Stomach (tissue), 19 donors: ENCODE measurements at places on chromosomes 2 and 18. TPM values are rescaled to one million over a fixed set of nuclear protein-coding genes. Genes with fewer than 3 reads are reported as not detected.

Gene NEU2
- total RNA-seq, result not detected

Gene TTC27
- 22.2 TPM for total RNA-seq

Gene TXNDC2
- total RNA-seq, result 0.18 TPM

DNA sequence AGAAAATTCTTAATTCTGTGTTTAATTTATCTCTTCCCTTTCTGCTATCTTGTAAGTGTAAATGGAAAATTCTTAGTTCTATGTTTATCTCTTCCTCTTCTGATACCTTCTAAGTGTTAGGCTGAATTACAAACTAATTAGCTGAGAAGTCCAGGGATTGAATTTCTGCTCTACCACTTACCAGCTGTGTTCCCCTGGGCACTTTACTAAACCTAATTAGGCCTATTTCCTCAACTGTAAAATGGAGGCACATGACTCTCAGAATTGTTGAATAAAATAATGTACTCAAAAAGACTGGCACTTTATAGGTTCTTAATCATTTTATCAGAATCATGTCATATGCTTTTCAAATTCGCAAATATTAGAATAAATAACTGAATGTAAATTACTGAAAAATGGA, 146.3 kb downstream of the MAP2 start:
- H3K4me1 ChIP-seq, result no peaks in the 10 kb centered on the region
- no peaks in the 10 kb centered on the region for H3K27me3 ChIP-seq
- H3K27ac ChIP-seq, result no peak overlapping the region

DNA sequence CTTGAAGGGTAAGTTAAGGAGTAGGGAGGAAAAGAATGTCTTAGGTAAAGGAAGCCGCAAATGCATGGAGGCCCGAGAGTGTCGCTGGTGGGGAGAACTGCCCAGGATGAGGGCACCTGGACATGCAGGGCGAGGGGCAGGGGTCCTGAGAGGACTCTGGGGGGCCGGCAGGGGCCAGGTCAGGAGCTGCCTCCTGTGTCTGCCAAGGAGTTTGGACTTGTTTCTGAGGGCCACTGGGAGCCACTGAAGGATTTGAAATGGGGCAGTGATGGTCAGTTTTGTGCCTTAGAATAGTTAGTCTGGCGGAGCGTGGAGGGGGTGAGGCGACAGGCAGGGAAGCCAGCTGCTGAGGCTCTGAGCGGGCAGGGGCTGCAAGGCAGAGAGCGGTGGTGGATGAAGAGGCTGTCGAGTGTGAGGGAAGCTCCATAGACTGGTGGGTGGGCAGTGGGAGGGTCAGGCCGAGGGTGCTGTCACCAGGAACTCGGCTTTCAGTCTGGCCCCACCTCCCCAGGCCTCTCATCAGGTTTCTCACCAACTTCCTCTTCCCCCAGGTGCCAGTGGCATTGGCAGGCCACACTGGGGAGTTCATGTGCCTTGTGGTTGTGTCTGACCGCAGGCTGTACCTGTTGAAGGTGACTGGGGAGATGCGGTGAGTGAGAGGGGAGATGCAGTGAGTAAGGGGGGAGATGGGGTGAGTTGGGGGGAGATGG, 14.7 kb upstream of the SLC4A3 start:
- H3K4me3 ChIP-seq, result no peak overlapping the region
- peak; percentile 34 for DNase-seq
- no peak overlapping the region for H3K27ac ChIP-seq
- H3K27me3 ChIP-seq, result no peaks in the 10 kb centered on the region
- peaks cover 46% of the 10 kb centered on the region for H3K36me3 ChIP-seq

- no peaks in the 10 kb centered on the region for H3K27me3 ChIP-seq
- no peak overlapping the region for H3K27ac ChIP-seq
- no peak for DNase-seq
- no peaks in the 10 kb centered on the region for H3K36me3 ChIP-seq
- H3K4me3 ChIP-seq, result no peak overlapping the region
These were observed 305.4 kb downstream of the AFF3 start for GRCh38 chr2:99836690-99837605.

GRCh38 chr2:147860009-147860408, 15.2 kb downstream of the ACVR2A start:
- no peak overlapping the region for H3K4me3 ChIP-seq
- no peak for DNase-seq
- H3K36me3 ChIP-seq, result no peaks in the 10 kb centered on the region

- H3K4me1 ChIP-seq, result peaks cover 22% of the 10 kb centered on the region
These were observed 493 bp downstream of the UCN start for GRCh38 chr2:27307545-27308358.

GRCh38 chr2:113877711-113878598, 11.9 kb upstream of the ACTR3 start:
- no peaks in the 10 kb centered on the region for H3K36me3 ChIP-seq
- H3K27me3 ChIP-seq, result no peaks in the 10 kb centered on the region
- no peak overlapping the region for H3K4me3 ChIP-seq
- peak overlapping the region; percentile 69 for H3K27ac ChIP-seq

DNA sequence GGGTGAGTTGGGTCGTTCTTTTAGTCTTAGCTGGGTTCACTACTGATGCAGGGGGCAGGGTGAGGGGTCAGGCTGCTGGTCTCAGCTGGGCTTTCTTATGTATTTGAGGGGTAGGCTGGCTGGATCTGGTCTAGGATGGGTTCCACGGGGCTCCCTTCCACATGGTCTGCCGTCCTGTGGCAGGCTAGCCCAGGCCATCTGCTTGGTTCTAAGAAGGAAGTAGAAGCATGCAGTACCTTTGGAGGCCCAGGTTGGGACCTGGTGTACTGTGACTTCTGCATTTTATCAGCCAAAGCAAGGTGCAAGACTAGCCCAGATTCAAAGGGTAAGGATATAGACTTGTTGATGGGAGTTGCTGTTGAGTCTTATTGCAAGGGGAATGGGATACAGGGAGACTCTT, 35.5 kb upstream of the MGAT5 start:
- H3K36me3 ChIP-seq, result no peaks in the 10 kb centered on the region
- H3K4me3 ChIP-seq, result no peak overlapping the region
- H3K4me1 ChIP-seq, result peaks cover 51% of the 10 kb centered on the region
- H3K27me3 ChIP-seq, result no peaks in the 10 kb centered on the region

DNA sequence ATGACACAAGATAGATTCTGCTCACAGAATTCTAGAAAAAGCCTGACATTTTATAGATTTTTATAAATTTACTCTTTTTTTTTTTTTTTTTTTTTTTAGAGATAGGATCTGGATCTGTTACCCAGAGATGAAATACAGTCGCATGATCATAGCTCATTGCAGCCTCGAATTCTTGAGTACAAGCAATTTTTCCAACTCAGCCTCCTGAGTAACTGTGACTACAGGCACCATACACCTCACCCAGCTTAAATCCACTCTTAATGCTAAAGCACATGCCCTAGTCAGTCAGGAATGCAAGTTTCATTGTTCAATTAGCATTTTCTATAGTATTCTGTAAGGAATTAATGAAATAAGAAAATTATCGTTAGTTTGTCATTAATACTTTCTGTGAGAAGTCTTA, 32.1 kb upstream of the WDR75 start:
- H3K4me3 ChIP-seq, result no peak overlapping the region

GRCh38 chr18:72697706-72698105, 153.6 kb upstream of the CBLN2 start:
- no peak for DNase-seq
- H3K36me3 ChIP-seq, result no peaks in the 10 kb centered on the region
- no peak overlapping the region for H3K27ac ChIP-seq
- no peak overlapping the region for H3K4me3 ChIP-seq
- H3K27me3 ChIP-seq, result no peaks in the 10 kb centered on the region

DNA sequence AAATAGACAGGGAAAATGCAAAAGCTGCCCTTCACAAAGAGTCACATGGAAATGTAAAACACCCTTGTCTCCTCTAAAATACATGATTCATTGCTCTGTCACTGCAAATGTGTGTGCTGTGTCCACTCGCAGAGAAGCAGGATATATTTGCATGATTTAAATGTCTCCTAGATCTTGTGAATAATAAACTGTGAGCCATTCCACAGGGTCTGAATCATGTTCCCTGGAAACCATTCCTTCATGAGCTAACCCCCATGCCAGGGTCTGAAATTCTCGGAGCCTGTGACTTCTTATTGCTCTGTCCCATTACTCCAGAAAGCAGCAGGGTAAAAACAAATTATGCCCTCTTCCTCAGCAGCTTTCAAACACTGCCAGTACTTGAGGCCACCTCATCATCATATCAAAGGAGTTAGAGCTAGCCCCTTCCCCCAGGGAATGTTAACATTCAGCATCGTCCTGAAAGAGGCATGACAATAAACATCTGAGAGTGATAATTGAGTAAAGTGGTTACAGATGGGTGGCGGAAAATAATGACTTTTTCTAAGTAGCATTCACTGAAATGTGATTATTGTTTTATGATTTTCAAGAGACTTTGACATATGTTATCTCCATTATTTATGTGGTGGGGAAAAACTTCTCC, 11.7 kb upstream of the CNGA3 start:
- no peak for DNase-seq
- H3K4me3 ChIP-seq, result no peak overlapping the region
- H3K36me3 ChIP-seq, result no peaks in the 10 kb centered on the region
- H3K27me3 ChIP-seq, result no peaks in the 10 kb centered on the region

DNA sequence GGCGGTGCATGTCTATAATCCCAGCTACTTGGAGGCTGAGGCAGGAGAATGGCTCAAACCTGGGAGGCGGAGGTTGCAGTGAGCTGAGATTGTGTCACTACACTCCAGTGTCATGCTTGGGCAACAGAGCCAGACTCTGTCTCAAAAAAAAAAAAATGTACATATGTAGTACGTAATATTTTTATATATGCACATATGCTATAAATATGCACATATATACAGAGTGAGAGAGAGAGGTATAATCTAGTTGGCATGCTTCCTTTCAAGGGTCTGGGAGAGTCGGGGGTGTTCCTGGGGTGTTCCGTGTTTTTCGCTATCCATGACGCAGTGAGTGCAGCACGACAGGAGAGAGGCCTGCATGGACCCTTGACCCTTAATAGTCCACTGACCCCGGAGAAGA, 83.5 kb downstream of the AOX1 start:
- H3K27ac ChIP-seq, result no peak overlapping the region
- H3K4me3 ChIP-seq, result no peak overlapping the region
- no peaks in the 10 kb centered on the region for H3K36me3 ChIP-seq
- no peak for DNase-seq
- no peaks in the 10 kb centered on the region for H3K27me3 ChIP-seq

- DNase-seq, result no peak
- no peak overlapping the region for H3K27ac ChIP-seq
- no peaks in the 10 kb centered on the region for H3K4me1 ChIP-seq
- peaks cover 97% of the 10 kb centered on the region for H3K36me3 ChIP-seq
- H3K4me3 ChIP-seq, result no peak overlapping the region
These were observed 31.2 kb upstream of the CDKL4 start for GRCh38 chr2:39275016-39275415.

DNA sequence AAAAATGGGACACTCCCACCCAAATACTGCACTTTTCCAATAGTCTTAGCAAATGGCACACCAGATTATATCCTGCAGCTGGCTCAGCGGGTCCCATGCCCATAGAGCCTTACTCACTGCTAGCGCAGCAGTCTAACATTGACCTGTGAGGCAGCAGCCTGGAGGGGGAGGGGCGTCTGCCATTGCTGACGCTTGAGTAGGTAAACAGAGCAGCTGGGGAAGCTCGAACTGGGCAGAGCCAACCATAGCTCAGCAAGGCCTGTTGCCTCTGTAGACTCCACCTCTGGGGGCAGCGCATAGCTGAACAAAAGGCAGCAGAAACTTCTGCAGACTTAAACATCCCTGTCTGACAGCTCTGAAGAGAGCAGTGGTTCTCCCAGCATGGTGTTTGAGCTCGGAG, 110.4 kb downstream of the CTIF start:
- no peaks in the 10 kb centered on the region for H3K36me3 ChIP-seq
- H3K4me1 ChIP-seq, result no peaks in the 10 kb centered on the region
- H3K27me3 ChIP-seq, result no peaks in the 10 kb centered on the region

DNA sequence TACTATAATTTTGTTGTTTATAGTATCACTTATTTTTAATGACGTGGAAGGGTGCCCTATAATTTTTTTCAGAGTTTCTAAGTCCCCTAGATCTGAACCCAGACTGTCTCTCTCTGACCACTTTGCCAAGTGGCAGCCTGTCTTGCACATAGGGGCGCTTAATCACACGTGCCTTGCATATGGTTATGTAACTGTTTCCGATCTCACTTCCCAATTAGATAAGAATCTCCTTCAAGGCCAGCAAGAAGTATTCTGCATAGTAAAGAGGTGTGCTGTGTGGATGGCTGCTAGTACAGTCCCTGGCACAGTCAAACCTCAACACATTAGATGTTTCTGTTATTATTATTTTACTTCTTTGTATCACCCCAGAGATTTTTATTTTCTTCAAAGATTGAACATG, 197.8 kb upstream of the SIX2 start:
- no peak for DNase-seq
- no peaks in the 10 kb centered on the region for H3K36me3 ChIP-seq
- no peak overlapping the region for H3K27ac ChIP-seq
- H3K4me1 ChIP-seq, result no peaks in the 10 kb centered on the region
- no peaks in the 10 kb centered on the region for H3K27me3 ChIP-seq

DNA sequence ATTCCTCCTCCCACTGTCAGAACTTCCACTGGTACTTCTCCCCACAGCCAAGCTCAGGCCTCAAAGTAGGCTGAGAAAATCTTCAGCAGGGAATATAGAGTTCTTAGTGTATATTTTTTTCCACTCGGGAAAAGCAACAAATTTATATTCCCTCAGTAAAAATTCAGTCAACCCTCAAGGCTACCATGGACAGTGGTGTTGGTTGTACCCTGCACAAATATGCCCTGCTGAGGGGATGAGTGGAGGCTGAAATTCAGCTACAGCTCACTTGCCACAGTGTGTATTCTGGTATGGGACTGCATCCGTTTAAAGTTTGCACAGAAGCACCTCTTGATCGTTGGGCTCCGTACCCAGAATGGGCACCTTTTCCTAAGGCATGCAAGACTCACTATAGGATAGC, 90.8 kb upstream of the LGALSL start:
- H3K27ac ChIP-seq, result peak overlapping the region; percentile 37
- no peak for DNase-seq
- peaks cover 11% of the 10 kb centered on the region for H3K4me1 ChIP-seq
- no peaks in the 10 kb centered on the region for H3K27me3 ChIP-seq
- no peak overlapping the region for H3K4me3 ChIP-seq

DNA sequence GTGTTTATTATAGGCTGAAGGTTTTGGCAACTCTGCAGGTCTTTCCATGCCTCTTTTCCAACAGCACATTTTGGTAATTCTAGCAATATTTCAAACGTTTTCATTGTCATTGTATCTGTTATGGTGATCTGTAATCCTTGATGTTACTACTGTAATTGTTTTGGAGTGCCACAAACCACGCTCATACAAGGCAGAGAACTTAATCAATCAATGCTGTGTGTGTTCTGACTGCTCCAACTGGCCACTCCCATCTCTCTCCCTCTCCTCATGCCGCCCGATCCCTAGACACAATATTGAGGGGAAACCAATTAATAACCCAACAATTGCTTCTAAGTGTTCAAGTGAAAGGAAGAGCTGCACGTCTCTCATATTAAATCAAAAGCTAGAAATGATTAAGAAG, 32.9 kb downstream of the HDLBP start:
- H3K27ac ChIP-seq, result peak overlapping the region; percentile 46
- H3K27me3 ChIP-seq, result no peaks in the 10 kb centered on the region
- peaks cover 9% of the 10 kb centered on the region for H3K4me1 ChIP-seq
- H3K4me3 ChIP-seq, result no peak overlapping the region
- DNase-seq, result no peak
- H3K36me3 ChIP-seq, result no peaks in the 10 kb centered on the region
